ENCODE measurements at places on chromosomes 4 and X.

DNA sequence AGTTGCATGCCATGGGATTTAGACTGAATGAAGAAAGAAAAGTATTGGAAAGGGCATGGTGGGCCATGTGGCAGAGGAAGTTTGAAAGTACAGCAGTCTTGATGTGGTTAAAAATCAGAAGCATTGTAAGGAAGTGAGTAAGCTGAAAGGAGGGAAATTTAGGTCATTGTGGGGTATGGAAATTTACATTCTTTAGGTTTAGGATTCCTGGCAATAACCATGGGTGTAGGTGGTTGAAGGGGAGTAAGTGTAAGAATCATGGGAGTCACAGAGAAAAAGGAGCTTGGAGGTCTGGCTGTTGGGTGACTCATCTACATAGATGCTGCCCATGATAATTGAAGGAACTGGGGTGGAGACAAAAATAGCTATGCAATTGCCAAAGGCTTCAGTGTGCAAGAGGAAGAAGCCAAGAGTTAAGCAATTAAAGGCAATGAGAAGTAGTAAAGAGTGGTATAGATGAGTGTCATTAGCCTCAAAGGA is 243.8 kb upstream of the LDB2 start:
- DNase-seq: no peak

GRCh38 chrX:10932842-10933440 is 178.2 kb upstream of the HCCS start:
- no peak for DNase-seq

GRCh38 chrX:13158911-13159310 is 114.5 kb upstream of the FAM9C start:
- DNase-seq: no peak

DNA sequence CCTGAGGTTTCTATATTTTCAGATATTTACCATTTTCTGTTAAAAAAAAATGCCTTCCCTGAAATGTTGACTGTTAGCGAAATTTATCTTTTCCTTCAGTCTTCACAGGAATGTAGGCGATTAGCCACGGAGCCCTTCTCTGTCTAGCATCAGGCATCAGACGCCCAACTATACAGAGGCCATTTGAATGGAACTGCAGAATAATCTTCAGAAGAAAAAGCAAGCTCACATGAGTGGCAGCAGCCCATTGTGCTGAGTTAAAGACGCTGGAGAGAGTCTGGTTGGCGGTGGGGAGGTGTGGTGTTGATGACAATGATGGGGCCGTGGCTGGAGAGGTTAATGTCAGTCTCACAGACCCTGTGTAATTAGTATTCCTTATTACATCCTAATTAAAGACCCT is 196.8 kb upstream of the LEF1 start:
- no peak for DNase-seq

- no peak for DNase-seq
These were observed 902.6 kb downstream of the PDHA2 start for GRCh38 chr4:96742332-96743014.

- DNase-seq: no peak
These were observed 456 bp downstream of the SNX12 start for GRCh38 chrX:71067712-71068043.

DNA sequence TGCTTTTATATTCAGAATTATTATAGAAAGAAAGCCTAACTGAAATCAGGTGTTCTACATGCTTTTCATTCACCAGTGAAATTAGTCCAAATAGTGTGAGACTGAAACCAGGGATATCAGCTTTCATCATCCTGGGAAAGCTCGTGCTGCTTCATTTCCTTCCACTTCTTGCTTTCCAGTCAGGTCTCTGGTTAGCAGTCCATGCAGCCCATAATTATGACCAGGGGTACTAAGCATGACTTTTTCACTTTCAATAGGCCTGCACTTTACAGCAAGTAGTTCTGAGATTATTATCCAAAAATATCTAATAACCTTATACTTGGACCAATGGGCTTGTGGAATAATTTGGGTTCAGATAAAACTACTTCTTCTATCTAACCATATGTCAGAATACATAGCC is 673.2 kb upstream of the MAGEB2 start:
- no peak for DNase-seq

DNA sequence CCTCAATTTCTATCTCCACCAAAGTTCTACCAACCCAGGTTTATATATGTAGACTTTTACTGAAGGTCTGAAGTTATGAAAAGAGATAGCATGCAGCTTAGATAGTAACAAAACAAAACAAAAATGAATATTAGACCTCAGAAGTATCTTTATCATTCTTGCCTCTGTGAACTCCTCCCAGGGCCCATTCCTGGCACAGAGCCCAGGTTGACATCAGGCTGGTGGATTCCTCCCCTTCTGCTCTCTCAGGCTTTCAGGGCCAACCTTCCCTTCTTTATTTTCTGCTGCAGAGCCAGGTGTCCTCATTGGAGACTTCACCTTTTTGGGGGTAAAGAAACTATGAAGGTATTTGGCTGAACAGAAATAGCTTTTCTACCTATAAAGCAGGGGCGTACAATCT is 112.8 kb upstream of the PITX2 start:
- DNase-seq: no peak

GRCh38 chr4:25368315-25368714 is 8.7 kb upstream of the ANAPC4 start:
- no peak for DNase-seq

GRCh38 chr4:153183146-153183545 is 21.1 kb upstream of the TRIM2 start:
- no peak for DNase-seq

- peak; percentile 37 for DNase-seq
These were observed 24.8 kb downstream of the IL13RA1 start for GRCh38 chrX:118751950-118752783.

GRCh38 chrX:122422547-122422946 is 761.5 kb upstream of the GRIA3 start:
- DNase-seq: no peak

- DNase-seq: no peak
These were observed 27.8 kb upstream of the TMEM164 start for GRCh38 chrX:109974906-109975655.

GRCh38 chr4:177356206-177356605 is 46.5 kb downstream of the NEIL3 start:
- no peak for DNase-seq

Data from GM20000 (cell line).